ENCODE measurements at places on chromosomes 6 and 20.
A peak's percentile ranks its signal among the peaks of the same experiment; 100 is the strongest.

DNA sequence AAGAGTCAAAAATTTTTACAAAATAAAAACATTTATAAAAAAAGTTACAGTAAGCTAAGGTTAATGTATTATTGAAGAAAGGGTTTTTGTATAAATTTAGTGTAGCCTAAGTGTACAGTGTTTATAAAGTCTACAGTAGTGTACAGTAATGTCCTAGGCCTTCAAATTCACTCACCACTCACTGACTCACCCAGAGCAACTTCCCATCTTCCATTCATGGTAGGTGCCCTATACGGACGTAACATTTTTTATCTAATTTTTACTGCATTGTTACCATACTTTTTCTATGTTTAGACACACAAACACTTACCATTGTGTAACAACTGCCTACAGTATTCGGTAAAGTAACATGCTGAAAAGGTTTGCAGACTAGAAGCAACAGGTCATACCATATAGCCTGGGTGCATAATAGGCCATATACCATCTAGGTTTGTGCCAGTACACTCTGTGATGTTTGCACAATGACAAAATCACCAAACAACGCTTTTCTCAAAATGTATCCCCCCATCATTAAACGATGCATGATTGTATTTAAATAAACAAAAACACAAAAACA is 6.0 kb downstream of the MTFR2 start:
- peak; percentile 89 for DNase-seq

DNA sequence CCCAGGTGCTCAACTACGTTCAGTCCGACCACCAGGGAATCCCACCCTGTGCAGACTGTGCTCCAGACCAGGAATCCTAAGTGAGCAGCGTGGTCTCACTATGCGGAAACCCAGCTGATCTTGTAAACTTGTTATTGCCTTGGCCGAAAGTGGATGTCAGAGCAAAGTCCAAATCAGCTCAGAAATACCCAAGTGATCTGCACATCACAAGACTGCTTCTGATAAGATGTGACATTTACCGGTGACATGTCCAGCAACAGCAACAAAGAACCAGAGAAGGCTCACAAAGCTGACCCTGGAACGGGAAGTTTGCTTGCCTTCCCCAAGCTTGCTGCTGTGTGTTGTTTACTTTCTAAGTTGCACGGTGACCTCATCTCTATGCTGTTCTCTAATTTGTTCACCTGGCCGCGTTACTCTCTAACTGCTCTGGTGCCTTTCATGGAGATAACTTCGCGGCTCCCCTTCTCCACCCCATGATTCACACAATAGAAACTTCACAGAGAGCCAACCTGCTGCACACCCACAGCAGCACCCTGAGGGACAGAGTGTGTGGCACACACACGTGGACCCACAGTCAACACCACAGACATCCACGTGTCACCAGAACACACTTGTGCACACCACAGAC is 1.7 kb downstream of the BNIP5 start:
- DNase-seq: no peak

DNA sequence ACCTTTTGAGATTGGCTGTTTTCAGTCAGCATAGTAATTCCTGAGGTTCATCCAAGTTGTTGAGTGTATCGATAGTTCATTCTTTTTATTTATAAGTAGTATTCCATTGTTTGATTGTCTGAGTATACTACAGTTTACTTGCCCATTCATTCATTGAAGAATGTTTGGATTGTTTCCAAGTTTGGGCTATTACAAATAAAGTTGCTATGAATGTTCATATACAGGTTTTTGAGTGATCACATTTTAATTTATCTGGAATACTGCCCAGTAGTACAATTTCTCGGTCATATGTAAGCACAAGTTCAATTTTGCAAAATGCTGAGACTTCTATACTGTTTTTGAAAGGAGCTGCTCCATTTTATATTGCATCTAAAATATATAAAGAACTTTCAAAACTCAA is 14.2 kb upstream of the EPHA7 start:
- no peak for DNase-seq

DNA sequence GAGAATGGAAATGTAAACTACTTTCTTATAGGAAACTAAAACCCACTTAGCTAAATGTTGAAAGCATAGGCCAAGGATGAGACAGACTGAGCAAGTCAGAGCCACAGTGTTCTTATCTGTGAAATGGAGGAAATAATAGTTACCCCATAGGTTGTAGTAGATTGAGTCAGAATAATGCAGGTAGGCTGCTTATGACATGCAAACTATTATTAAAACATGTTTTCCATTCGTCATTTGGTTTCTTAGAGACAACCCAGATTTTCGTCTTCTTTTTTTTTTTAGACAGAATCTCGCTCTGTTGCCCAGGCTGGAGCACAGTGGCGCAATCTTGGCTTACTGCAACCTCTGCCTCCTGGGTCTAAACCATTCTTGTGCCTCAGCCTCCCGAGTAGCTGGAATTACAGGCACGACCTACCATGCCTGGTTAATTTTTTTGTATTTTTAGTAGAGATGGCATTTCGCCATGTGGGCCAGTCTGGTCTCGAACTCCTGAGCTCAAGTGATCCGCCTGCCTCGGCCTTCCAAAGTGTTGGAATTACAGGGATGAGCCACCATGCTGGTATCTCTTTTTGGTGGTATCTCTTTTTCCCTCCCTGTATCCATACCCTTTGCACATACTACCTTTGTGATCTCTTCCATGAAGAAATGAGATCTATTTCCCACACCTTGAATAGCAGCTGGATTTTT is 196.5 kb upstream of the ZNF217 start:
- DNase-seq: no peak

GRCh38 chr20:2745060-2745910 is 52.7 kb downstream of the EBF4 start:
- DNase-seq: no peak

Data from IMR-90 (cell line).